ENCODE measurements at places on chromosomes 3 and 15.

GRCh38 chr15:99172989-99173388 is 68.1 kb downstream of the SYNM start:
- H3K4me1 ChIP-seq = no peaks in the 10 kb centered on the region
- no peaks in the 10 kb centered on the region for H3K36me3 ChIP-seq

DNA sequence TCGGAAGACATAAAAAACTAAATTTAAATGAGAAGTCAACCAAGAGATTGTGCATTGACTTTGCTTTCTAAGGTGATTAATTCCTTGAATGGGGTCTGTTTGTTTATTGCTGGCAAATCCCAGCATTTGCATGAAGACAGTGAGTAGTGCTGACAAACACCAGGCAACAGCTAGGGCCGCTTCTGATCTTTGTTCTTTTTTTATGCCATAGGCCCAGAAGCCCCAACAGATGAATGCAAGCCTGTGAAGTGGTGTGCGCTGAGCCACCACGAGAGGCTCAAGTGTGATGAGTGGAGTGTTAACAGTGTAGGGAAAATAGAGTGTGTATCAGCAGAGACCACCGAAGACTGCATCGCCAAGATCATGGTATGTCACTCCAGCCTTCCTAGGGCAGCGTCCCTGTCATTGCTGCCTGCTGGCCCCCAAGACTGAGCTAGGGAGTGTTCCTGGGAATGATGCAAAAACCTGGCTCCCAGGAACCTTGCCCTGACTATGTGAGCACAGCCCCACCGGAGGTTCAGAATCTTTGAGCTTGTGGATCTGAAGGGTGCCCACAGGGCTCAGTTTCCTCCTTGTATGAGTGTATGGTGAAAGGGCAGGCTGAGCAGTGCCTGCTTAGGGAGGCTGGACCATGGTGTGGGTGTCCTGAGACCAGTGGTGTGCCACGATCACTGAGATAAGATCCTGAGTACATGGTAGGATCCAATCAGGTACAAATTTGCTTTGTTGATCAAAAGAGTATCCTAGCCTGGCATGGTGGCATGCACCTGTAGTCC is 13.0 kb downstream of the TF start:
- H3K36me3 ChIP-seq = no peaks in the 10 kb centered on the region
- no peak overlapping the region for H3K27ac ChIP-seq
- no peaks in the 10 kb centered on the region for H3K4me1 ChIP-seq
- no peaks in the 10 kb centered on the region for H3K27me3 ChIP-seq
- no peak for DNase-seq

- H3K27me3 ChIP-seq = no peaks in the 10 kb centered on the region
- H3K4me1 ChIP-seq = peaks cover 5% of the 10 kb centered on the region
- DNase-seq = no peak
Observed at GRCh38 chr3:168876346-168877035, 780.8 kb upstream of the GOLIM4 start.

DNA sequence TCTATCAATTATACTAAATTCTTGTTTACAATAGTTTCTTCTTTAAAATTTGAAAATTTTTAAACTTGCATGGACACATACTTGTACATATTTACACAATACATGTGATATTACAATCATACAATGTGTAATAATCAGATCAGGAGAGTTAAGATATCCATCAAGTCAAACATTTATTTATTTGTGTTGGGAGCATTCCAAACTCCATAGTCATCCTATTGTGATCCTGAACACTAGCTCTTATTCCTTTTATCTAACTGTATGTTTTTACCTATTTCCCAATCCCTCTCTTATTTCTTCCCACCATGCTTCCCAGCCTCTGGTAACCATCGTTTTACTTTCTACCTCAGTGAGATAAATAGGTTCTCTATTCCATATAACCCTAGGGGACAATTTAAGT is 1219.2 kb downstream of the ZPLD1 start:
- H3K36me3 ChIP-seq = no peaks in the 10 kb centered on the region
- DNase-seq = no peak
- no peaks in the 10 kb centered on the region for H3K27me3 ChIP-seq

DNA sequence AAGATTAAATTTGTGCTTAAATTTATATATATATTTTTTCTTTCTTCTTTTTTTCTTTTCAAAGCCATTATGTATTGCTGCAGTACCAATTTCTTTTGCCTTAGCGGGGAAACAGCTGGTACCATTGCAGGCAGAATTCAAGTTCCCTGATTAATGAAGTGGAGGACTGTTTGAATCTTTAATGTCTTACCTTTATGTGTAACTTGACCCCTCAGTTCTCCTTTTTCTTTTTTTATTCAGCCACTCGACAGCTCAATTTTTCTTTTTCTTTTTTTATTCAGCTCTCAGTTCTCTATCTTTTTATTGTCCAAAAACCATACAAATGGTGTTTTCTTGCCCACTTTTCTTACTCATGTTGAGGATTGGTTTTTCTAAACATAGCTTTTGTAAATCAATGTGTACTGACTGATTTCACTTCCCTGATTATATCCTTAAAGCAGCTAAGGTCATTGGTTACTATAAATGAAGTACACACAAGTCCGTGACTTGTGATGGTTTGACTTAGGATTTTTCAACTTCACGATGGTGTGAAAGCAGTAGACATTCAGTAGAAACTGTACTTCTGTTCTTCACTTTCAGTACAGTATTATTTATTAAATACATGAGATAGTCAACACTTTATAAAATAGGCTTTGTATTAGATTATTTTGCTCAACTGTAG is 22.8 kb downstream of the ATP2C1 start:
- H3K4me1 ChIP-seq = no peaks in the 10 kb centered on the region
- H3K36me3 ChIP-seq = no peaks in the 10 kb centered on the region
- H3K27ac ChIP-seq = no peak overlapping the region
- no peak overlapping the region for H3K4me3 ChIP-seq
- DNase-seq = no peak
- H3K27me3 ChIP-seq = no peaks in the 10 kb centered on the region

GRCh38 chr15:95812491-95812890 is 518.0 kb upstream of the NR2F2 start:
- no peaks in the 10 kb centered on the region for H3K27me3 ChIP-seq
- H3K36me3 ChIP-seq = no peaks in the 10 kb centered on the region

- no peak overlapping the region for H3K4me3 ChIP-seq
- peaks cover 21% of the 10 kb centered on the region for H3K4me1 ChIP-seq
- no peaks in the 10 kb centered on the region for H3K27me3 ChIP-seq
- no peaks in the 10 kb centered on the region for H3K36me3 ChIP-seq
- no peak overlapping the region for H3K27ac ChIP-seq
- peak; percentile 50 for DNase-seq
Observed at GRCh38 chr15:90142216-90143165, 40.2 kb upstream of the IDH2 start.
